ENCODE measurements at places on chromosomes 7 and 10.

DNA sequence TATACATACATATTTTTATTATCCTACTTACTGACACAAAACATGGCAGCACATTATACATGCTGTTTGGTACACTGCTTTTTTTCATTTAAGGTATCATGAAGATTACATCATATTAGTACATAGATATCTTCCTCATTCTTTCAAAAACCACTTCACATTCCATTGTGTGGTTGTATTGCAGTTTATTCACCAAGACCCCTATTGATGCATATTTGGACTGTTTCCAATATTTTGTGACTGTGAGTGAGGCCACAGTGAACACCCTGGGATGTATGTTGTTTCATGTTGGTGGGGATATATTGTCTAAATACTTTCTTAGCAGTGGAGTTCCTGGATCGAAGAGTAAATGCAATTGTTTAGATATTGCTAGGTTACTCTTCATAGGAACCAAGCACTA, 39.0 kb downstream of the TFAM start:
- DNase-seq = no peak

GRCh38 chr10:11088709-11089108, 71.0 kb downstream of the CELF2 start:
- no peak for DNase-seq

- DNase-seq = no peak
Observed at GRCh38 chr7:1710936-1711335, 40.9 kb downstream of the ELFN1 start.

DNA sequence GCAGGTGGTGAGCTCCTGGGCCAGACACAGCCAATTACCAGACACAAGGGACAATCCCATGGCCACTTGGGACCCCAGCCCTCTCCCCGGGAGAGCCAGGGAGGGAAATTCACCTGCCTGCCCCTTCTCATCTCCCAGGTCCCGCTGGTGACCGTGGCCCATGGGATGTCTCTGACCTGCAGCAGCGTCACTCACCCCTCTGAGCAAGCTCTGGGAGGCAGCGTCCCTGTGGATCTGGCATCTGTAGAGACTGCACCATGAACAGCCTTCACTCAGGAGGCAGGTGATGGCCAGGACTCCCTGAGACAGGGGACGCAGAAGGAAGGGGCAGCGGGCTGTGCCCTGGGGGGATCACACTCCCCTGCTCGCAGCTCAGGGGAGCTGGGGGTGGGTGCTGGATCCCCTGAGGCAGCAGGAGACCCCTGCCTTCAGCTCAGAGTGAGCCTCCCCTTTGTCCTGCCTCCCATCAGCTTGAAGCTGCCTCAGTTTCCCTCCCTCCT, 90.8 kb downstream of the FOXL3 start:
- no peak for DNase-seq

GRCh38 chr10:73872190-73872710, 2.1 kb downstream of the CAMK2G start:
- no peak for DNase-seq

DNA sequence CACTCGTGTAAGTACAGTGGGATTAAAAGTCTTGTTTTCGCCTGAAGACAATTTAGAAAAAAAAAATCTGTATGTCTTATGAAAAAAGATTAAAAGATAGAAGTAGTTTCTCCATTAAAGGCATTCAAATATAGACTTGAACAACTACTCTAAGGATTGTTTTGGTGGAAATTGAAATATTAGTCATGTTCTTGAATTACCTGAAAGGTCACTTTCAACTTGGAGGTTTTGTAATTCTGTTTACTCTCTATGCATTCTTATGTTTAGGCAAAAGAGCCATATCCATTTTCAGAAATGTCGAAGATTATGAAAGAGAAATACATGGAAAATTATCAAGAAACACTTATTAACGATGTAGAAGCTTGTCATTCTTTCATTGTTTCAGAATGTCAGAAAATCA, 373.7 kb downstream of the ARL4A start:
- DNase-seq = no peak

DNA sequence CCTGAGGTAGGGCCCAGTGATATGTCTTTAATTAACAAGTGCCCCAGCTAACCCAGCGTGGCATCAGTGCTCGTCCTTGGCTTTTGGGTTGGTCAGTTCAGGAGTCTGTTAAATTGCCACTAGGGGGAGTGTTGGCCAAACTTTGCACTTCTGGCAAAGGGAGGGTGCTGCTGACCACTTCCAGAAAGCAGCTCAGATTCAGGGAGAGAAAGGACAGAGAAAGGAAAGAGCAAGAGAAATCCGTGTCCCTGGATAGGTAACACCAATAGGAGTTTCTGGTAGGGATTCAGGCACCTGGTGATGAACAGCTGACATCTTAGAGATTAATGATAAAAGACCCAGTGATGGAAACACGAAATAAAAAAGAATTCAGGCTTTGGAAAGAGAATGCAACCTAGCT, 243.1 kb upstream of the AOAH start:
- no peak for DNase-seq

GRCh38 chr10:94524146-94524545, 21.4 kb upstream of the HELLS start:
- DNase-seq = no peak

- no peak for DNase-seq
Observed at GRCh38 chr10:125823663-125824251, 411 bp downstream of the BCCIP start.

- no peak for DNase-seq
Observed at GRCh38 chr10:6065406-6065805, 3.2 kb upstream of the IL2RA start.
